ENCODE measurements at places on chromosomes 3 and 15.
A peak's percentile ranks its signal among the peaks of the same experiment; 100 is the strongest.

GRCh38 chr3:124558991-124559845, 171.0 kb upstream of the UMPS start:
- peak; percentile 94 for DNase-seq

DNA sequence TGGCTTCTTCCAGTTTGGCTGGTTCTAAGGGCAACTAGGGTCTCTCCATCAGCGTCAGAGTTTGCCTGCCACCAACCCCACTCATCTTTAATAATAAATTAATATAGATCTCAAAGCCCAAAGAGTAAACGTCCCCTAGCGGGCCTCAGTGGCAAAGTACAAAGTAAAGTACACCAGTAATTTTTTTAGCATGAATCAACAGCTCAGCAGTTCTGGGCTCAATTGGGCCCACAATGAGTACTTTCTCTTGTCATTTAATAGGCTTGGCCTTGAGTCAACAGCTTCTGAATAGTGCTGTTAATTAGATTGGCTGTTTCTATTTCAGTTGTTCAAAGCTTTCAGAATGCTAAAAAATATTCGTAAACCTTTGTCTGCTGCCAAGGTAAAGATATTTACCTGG, 89.0 kb upstream of the PFN2 start:
- DNase-seq: no peak

DNA sequence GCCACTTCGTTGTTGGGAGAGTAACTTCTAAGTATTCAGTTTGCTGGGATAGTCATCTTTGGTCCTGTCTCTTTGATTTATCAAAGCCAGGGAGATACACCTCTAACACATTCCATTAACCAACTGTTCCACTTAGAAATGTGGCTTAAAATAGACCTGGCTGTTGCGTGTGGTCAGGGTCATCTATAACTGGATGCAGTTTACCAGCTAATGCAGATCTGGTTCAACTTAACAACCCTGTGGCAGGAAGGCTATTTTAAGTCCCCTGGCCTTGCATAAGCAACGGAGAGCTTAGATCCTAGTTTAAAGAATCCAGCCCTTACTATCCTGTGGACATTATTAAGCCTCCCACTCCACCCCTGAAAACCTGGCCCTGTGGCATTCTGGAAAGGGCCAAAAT, 28.1 kb upstream of the CAPN3 start:
- DNase-seq: no peak

- DNase-seq: no peak
Observed at GRCh38 chr15:38154837-38155236, 97.8 kb upstream of the SPRED1 start.

GRCh38 chr3:138950006-138950644, 3.1 kb downstream of the FOXL2NB start:
- no peak for DNase-seq

DNA sequence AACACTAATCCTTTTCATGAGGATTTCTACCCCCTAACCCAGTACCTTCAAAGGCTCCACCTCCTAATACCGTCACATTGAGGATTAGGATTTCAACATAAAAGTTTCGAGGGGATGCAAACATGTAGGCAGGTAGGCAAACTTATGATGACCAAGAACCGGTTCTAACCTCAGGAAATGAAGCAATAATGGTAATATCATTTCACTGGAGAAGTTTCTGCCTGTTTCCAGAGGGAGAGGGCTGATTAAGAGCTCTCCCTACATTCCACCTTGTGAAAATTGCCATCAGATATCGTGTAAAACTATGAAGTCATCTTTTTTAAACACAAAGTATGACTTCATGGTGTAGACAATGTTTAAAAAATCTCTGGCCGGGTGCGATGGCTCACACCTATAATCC, 31.6 kb downstream of the NKIRAS1 start:
- no peak for DNase-seq

DNA sequence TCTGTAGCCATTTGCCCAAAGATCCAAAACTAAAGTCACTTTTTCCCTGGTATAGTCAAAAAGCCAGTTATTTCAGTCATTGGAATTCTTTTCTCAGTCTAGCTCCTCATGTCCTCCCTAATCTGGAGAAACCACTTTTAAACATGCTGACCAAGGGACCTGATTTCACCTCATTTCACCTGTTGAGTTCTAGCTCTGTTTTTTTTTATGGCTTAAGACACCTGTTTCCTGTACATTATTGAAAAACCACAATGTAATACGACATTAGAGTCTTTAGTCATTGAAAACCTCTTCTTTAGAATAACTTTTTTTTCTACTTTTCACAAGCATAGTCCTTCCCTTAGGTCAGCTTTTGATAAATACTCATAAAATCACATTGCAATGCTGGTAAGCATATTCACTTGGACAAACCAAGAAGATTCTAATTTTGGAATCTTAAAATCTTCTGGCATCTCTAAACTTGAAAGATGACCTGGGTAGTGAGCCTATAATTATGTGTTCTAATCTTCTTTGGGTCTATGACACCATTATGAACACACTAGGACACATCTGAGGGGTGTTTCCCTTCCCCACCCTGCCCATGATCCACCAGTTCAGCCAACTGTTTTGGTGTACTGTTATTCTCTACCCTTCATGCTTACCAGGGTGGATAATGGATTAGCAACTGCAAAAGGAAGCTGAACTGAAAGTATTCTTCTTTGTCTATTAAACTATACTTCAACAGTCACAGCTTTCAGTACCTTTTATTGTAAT, 103.5 kb upstream of the FXR1 start:
- no peak for DNase-seq

GRCh38 chr3:171833789-171834460, 9.2 kb upstream of the TMEM212 start:
- peak; percentile 55 for DNase-seq

DNA sequence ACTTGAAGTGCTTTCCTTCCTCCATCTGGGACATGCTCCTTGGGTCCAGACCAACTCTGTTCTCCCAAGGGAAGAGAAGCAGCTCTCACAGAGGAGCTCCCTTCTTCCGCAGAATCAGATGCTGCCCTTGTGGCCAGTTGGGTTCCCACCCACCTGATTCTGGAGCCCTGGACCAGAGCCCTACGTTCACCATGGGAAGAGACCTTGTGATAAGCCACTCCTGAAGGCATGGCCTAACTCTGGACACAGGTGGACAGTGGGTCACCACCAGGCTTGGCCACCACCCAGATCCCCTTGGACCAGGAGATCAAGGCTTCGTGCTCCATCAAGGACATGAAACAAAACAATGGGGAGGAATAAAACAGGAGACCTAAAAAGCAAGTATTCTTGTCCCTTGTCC, 172.2 kb downstream of the RPLP1 start:
- no peak for DNase-seq

GRCh38 chr3:45603226-45603625, 8.7 kb downstream of the LIMD1 start:
- no peak for DNase-seq

GRCh38 chr15:89825271-89825940, 10.8 kb upstream of the ANPEP start:
- no peak for DNase-seq

- no peak for DNase-seq
Observed at GRCh38 chr3:197713477-197713822, 23.3 kb downstream of the RUBCN start.

- DNase-seq: no peak
Observed at GRCh38 chr3:142663865-142664264, 60.0 kb upstream of the TRPC1 start.

GRCh38 chr3:168876346-168877035, 780.8 kb upstream of the GOLIM4 start:
- DNase-seq: no peak

GRCh38 chr15:49200347-49200746, 30.3 kb downstream of the GALK2 start:
- DNase-seq: no peak

DNA sequence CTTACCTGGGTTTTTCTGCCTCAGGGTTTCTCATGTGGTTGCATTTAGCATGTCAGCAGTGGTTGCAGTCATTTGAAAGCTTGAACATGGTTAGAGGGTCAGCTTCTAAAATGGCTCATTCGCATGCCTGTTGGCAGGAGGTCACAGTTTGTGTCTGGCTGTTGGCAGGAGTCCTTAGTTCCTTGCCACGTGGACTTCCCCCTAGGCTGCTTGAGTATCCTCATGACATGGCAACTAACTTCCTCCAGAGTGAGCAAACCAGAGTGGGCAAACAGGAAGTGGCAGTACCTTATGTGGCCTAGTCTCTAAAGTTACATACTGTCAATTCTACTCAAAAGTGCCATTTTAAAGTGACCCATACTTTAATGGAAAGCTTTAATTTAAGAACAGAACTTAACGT, 3.4 kb upstream of the UNC13C start:
- DNase-seq: peak; percentile 33

- DNase-seq: peak; percentile 17
Observed at GRCh38 chr3:161305095-161305991, 66.0 kb downstream of the SPTSSB start.

DNA sequence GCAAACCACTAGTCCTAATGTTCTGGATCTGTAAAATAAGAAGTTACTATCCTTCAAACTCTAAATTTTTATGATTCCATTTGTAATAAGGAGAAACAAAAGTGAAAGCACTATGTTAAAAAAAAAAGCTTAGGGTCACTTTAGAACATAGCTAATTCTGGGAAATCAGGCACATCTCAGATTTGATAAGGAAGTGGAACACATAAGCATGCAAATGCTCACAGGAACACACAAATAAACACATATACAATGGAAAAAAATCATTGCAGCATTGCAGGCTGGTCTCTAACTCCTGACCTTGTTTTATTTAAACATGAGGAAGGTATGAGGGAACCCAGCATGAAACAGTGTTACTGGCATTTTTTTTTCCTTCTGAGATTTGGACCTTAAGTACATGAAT, 63.2 kb upstream of the TNFSF10 start:
- no peak for DNase-seq

DNA sequence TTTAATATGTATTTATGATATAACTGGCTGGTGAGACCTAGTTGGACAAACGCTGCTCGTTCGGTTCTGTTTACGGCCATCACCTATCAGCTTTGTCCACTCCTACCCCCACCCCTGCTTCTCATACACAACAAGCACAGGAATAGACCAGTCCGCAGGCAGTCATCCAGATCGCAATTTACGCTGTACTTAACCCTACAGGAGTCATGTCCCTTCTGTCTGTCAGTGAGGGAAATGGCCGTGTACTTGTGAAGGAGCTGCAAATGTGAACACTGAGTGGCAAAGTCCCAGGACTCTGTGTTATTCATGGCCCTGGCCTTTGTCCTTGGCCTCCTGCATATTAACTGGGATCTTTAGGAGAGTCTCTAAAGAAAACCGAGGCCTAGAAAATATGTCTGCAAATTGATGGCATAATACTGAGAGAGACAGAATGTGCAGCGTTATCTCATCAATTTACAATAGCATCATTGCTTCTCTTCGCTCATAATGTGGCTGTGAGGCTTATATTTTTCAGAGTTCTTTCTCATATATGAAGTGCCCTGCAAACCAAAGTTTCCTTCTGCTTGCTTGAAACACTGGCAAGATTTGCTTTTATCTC, 7.2 kb upstream of the ABHD10 start:
- DNase-seq: no peak

DNA sequence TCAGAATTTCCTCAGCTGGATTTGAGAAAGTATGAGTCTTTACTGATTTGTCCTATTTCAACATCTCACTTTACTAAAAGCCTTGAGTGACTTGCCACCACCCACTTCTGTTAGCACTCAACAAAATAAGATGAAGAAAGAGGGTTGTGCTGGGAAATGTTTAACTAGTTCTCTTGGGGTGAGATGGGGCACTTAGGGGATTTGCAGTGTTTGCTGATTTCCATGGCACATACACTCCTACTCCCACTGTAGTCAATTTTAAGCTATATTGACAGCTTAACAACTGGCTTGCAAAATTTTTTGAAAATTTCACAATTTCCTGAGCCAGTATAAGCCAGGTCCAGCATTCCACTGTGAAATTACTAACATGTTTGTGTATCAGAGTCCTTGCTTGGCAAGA, 463.1 kb upstream of the ARHGEF26 start:
- no peak for DNase-seq

DNA sequence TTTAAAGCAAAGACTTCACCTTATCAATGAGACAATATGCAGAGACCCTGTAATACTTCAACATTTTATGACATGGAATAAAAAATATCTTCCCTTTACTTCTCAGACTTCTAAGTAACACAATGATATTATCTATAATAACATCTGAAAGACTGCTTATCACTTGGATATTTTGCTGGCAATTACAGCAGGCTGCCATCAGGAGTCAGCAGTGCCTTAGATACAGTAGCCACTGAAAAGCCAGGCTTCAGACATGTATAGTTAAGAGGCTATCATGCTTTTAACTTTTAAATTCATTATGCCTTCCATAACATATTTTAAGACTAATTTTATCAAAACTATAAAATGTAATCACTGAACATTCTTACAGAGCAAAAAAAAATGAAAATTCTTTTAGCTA, 227.5 kb downstream of the NEK10 start:
- DNase-seq: no peak

GRCh38 chr3:66709532-66709931, 208.7 kb upstream of the LRIG1 start:
- DNase-seq: no peak

DNA sequence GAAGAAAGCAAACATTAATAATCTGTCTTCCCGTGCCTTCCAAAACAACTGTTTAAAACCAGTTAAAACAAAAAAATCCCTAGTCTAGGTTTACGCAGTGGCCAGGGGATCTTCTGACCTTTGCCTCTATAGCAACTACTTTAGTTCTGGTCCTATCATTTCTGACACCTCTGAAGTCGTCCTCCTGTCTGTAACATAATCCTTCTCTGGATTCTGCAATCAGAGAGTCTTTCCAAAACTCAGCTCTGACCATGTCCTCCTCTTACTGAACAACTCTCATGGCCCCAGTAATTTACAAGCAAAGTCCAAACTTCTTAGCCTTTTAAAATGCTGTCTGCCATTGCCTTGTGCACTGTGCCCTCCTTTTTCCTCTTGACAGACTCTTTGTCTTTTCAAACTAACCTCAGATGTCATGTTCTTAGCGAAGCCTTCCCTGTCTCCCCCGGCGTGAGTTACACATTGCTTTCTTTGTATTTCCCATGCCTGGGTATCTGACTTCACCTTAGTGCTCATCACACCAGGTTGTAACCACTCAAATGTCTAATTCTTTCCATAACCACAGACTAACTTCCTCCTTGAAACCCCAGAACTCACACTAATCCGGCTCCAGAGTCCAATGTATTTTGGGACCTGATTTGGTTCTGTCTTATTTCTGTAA, 105.2 kb upstream of the BNIP2 start:
- DNase-seq: no peak

GRCh38 chr3:193330555-193331204, 47.9 kb downstream of the ATP13A5 start:
- no peak for DNase-seq
